ENCODE measurements at places on chromosomes 3 and 15. TPM values are rescaled to one million over a fixed set of nuclear protein-coding genes. Genes with fewer than 3 reads are reported as not detected.

DNA sequence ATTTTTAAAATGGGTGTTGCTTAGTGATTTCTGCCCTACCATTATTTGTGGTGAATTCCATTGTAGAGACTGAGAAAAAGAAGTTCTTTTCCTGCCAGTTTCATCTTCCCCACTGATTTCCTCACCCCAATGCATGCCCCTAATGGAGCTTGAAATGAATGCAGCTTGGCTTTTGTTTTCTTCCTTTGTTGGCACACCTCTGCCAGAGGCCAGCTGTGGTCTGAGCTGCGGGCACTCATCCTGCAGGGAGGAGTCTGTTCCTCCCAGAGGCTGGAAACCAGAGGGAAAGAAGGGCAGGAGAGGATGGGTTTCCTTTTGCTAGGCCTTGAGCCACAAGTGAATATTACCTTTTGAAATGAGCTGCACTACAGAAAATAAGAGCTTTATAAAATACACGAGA, 9.3 kb upstream of the ST8SIA2 start:
- no peak for DNase-seq

The PAK6 gene
- polyA plus RNA-seq: 4.5 TPM

- DNase-seq: no peak
Measured at GRCh38 chr3:129315223-129315997, 36.7 kb downstream of the HMCES start.

The CKMT1A gene
- polyA plus RNA-seq: 1.6 TPM

DNA sequence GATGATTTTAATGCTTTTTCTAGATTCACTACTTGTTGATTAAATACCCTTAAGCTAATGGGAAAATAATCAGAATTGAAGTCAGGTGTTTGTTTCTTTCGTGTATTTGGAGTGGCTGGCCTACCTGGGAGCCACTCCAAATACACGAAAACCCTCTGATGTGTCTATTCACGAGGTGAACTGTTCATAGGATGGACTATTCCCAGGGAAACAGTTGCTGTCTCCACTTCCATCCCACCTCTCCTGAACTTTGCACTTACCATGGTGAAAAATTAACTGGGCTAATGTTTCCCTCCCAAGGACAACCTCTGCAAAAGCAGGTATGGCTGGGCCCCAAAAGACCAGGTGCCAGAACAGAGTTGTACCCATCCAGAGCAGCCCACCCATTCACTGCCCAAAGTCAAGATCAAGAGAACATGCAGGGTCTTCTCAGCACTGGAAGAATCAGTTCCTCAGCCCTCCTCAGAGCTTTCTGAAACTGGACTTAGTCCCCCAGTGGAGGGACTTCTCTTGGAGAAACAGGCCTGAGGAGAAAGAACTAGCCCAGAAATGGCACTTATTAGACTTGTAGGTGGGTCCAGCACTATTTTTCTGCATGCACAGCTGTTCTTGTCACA, 2.9 kb upstream of the SMAD3 start:
- DNase-seq: no peak

DNA sequence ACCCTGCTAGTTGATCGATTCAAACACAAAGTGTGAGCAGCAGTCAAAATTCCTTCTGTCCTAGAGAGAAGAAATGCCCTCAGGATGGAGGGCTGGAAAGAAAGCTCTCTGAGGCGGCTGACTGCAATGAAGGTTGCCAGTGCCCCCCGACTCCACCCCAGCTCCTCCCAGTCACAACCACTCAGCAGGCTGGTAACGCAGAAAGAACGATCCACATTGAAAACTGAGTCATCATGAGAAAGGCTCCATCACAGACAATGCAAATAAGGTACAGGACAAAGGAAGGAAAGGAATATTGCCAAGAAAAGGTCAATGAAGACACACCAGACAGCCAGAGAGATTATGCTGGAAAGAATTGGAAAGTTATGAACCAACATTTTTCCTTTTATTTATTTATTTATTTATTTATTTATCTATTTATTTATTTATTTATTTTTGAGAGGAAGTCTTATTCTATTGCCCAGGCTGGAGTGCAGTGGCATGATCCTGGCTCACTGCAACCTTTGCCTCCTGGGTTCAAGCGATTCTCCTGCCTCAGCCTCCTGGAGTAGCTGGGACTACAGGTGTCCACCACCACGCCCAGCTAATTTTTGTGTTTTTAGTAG, 17.4 kb upstream of the VGLL4 start:
- DNase-seq: no peak

DNA sequence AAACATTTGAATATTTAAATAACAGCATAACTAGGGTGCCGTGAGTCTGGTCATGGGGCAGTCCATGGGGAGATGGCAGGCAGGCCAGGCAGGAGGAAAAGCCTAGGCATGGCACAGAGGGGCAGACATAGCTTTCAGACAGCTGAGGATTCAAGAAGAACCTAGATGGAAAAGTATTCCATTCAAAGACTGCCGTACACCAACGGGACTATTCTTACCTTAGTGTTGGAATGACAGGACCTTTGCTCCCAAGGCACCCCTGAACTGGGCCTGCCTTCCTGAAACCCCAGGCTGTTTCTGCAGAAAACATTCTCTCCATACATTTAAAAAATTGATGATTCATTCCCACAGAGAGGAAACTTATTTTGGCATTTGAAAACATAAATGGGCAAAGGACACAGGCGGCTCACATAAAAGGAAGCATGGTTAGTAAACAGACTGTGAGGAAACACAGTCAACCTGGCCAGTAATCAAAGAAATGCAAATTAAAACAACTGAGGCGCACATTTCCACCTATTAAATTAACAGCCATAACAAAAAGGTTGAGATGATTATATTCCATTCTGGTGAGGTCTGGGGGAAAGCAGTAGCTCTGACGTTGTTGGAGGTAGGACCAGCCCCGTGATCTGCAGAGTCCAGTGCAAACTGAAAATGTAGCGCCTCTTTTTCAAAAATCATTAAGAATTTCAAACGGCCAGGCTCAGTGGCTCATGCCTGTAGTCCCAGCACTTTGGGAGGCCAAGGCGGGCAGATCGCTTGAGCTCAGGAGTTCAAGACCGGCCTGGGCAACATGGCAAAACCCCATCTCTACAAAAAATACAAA, 71.3 kb upstream of the SMAD3 start:
- no peak for DNase-seq

The EAF2 gene
- polyA plus RNA-seq: 7.8 TPM

The ROPN1 gene
- not detected for polyA plus RNA-seq

GRCh38 chr3:151816091-151816604, 2.2 kb downstream of the AADAC start:
- peak; percentile 34 for DNase-seq

DNA sequence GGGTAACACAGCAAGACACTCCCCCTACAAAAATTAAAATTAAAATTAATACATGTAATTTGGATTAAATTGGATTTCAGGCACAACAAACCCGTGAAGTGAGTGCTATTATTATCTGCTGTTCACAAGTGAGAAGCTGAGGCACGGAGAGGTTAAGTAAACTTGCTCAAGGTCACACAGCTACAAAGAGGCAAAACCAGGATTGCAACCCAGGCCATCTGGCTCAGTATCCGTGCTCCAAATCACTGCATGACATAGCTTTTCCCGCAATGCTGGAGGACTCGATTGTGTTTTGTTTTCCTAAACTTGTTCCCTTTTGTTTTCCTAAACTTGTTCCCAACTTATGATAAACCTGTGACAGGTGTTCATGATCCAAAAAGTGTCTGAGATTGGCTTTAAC, 19.9 kb upstream of the C15orf39 start:
- DNase-seq: no peak

DNA sequence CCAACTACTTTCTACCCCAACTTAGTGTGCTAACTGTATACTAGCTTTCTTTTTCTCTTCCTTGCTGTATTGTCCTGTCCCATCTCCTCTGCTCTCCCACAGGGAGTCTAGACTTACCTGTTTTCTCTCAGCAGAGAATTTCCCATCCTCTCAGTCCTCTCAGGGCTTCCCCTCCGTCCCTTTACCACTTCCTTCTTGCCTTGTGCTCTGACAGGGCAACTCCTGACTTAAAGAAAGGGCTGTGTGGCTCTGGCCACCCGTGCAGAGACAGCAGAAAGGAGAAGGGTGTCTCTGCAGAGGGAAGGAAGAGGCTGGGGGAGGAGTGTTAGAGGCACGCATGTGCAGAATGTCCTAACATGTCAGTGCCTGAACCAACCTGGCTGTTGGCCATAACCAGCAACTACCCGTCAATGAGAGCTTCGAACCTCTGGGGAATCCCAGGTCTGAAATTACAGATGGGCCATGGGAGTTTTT, at the start of gene GCSAM:
GCSAM (minus strand) TSS at position 274 of the 474 bp plus-strand sequence; CDS start at position 146, 128 bp downstream.
- DNase-seq: no peak

DNA sequence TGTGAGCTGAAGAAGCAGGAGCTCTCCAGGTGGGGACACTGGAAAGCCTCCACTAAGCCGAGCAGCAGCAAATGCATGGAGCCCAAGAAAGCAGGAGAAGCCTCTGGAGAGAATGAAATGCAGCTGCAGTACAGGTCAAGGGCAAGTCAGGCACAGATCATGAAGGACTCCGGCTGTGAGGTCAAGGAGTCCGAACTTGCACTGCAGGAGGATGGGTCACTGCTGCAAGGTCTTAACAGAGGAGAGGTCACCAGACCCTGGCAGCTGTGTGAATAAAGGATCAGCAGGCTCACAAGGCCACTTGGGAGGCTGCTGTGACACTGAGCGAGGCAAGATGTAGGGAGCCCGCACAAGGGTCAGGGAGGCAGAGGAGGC, 24.7 kb upstream of the SLC41A3 start:
- DNase-seq: no peak

- DNase-seq: no peak
Measured at GRCh38 chr3:174938102-174938501, 79.0 kb downstream of the NAALADL2 start.

DNA sequence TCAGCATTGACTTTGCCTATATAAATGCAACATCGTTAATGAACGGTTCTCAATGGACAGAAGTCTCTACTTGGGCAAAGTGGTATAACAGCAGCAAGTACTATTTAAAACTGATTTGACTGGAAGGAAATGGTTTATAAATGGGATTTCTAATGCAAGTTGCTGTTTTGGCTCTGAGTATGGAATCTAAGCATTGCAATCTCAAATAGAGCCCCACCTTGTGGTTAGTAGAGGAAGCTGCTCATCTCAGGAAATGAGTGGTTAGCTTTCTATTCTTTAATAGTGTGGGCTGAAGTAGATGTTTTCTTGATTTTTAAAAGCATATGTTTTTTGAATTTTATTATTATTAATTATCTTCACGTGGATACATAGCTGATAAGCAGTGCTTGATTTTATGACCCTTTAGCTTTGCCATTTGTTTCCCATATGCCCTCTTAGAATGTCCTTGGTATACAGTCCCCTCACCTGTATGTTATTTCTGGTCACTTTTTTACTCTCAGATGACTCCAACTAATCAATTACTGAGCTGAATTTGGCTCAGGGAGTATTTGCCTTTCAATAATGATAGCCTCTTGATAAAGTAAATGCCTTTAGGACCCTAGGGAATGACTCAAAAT, 67.1 kb downstream of the OXSM start:
- no peak for DNase-seq

GRCh38 chr15:86082619-86083380, 3.1 kb downstream of the AGBL1 start:
- no peak for DNase-seq

DNA sequence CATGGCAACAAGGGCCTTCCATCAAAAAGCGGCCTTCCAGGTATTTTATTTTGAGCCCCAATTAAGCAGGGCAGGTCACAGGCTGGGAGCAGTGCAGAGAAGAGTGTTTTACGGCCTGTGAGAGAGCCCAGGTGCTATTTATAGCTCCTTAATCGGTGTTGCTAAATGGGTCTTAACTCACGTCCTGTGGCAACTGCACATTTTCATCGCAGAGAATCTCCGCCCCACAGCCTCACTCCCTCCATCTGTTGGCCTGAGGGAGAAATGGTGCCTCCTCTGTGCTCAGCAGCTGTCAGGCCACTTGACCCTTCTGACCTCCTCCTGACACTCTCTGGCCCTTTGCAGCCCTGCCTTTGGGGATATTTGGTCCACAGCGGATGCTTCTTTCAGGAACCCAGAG, 58.6 kb downstream of the SPSB4 start:
- no peak for DNase-seq

The TBC1D2B gene
- polyA plus RNA-seq: 29.8 TPM

- no peak for DNase-seq
Measured at GRCh38 chr3:123031051-123031450, 3.5 kb upstream of the SEMA5B start.

The MESP2 gene
- 0.42 TPM for polyA plus RNA-seq

GRCh38 chr3:172186607-172187006, 147.2 kb downstream of the FNDC3B start:
- DNase-seq: no peak

The GPR27 gene
- 12.6 TPM for polyA plus RNA-seq

DNA sequence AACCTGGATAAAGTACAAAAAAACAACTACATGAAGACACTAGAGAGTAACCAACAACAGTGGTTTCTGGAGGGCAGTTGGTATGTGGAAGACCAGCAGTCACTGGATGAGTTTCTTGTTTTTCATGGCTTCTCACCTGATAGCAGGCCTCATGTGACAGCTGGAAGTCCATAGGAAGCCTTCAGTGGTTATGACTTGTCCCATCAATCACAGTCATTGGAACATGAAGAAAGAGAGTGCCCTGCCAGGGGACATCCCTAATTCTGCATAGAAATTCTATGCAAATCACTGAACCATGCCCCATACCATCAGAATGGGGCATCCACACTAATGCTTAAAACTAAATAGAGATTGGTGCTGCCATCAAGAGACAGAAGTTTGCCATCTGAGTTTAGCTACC, 81.6 kb downstream of the AKAP13 start:
- DNase-seq: no peak

The ABCF3 gene
- polyA plus RNA-seq: 60.9 TPM

GRCh38 chr3:196087906-196088305, 6.0 kb upstream of the TFRC start:
- DNase-seq: no peak

The CACNA1D gene
- polyA plus RNA-seq: 12.9 TPM

- no peak for DNase-seq
Measured at GRCh38 chr3:156109989-156110388, 10.4 kb upstream of the KCNAB1 start.

GRCh38 chr15:89633585-89633984, 21.7 kb downstream of the KIF7 start:
- DNase-seq: no peak

GRCh38 chr3:167700046-167700445, 34.6 kb downstream of the PDCD10 start:
- DNase-seq: no peak

GRCh38 chr3:14231145-14231990, 52.8 kb downstream of the LSM3 start:
- no peak for DNase-seq

DNA sequence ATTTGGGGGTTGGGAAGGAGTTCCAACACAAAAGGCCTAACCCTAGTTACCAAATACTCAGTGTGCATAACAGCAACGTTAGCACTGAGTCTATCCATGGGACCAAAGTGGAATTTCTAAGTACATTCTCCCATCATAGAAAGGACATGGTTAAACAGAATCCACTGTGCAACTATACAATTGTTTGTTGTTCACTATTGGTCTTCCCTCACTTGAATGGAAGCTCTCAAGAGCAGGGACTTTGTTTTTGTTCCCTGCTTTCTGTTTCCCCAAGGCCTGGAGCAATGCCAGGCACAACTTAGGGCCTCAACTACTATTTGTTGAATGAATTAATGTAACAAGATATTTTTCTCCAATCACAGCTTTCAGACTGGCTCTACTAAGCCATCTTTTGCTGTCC, 25.6 kb downstream of the COL8A1 start:
- no peak for DNase-seq
